Stimulated activated CD8-positive, alpha-beta memory T cell treated with anti-CD3 and anti-CD28 coated beads, Interleukin-4, amount 100 ng/mL, for 1 hour (primary cell): ENCODE measurements at places on chromosomes 6 and 20.

- DNase-seq, result no peak
Observed at GRCh38 chr6:159461998-159462397, 231.0 kb downstream of the SOD2 start.

GRCh38 chr6:109867009-109867969 is 110.8 kb upstream of the GPR6 start:
- DNase-seq, result no peak

DNA sequence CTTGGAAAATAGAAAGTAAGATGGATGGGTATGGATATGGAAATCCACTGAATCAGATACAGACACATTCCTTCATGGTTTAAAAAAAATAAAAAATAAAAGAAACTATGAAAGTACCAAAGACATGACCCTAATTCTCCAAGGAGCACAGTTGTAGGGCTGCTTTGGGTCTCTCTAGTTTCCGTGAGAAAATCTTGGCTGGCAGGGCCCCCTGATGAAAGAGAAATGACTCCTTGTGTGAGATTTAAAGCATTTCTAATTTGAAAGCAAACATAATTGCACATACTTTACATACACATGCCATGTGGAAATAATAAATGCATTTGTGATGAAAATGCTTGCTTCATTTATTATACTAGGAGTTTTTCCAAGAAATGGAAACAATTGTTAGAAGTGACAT is 593.9 kb upstream of the BTBD3 start:
- no peak for DNase-seq

- DNase-seq, result no peak
Observed at GRCh38 chr20:14451458-14451857, 114.0 kb upstream of the FLRT3 start.

DNA sequence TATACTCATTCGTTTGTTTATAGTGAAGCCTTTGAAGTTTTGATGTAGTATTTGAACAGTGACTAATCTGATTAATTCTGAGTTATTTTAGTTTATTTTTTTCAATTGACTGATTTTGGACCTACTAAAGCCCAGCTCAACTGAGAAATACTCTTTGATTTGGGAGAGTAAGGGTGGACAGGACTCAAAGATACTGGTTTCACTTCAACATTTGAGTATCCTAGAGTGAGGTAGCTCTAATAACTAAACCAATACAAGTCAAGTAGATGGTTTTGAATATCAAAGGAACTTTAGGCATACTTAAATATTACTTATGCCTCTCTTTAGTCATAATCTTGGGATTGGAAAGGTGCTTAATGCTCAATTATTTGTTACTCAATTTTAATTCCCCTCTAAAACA is 65.6 kb downstream of the ZNF292 start:
- DNase-seq, result no peak

DNA sequence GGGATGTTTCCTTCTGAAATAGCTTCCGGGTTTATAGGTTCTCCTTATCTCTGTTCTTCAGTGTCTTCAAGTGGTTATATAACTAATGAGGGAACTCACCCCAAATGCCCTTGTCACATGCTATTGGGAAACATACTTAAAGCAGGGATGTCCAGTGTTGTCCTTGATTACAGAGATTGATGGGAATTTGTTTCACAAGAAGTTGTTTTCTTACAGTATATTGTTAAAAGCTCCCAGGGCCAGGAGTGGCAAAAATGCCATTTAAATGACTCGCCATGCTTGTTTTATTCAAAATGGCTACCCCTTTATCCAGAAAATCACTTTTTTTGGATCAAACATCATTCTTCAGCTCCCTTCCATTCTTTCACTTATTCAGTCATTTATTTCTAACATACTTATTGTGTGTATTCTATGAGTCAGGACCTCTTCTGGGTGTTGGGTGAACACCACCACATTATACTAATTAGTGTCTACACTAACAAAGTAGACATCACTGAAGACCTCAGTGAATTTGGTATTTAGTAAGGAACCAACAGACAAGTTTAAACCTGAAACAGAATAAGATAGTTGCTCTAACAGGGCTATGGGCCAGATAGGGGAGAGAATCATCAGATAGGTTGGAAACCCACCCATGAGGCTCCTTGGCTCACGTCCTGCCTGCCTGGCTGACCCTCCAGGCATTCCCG is 791.1 kb downstream of the MAFB start:
- DNase-seq, result no peak

GRCh38 chr20:63706852-63707557 is 771 bp downstream of the ARFRP1 start:
- DNase-seq, result peak; percentile 35

DNA sequence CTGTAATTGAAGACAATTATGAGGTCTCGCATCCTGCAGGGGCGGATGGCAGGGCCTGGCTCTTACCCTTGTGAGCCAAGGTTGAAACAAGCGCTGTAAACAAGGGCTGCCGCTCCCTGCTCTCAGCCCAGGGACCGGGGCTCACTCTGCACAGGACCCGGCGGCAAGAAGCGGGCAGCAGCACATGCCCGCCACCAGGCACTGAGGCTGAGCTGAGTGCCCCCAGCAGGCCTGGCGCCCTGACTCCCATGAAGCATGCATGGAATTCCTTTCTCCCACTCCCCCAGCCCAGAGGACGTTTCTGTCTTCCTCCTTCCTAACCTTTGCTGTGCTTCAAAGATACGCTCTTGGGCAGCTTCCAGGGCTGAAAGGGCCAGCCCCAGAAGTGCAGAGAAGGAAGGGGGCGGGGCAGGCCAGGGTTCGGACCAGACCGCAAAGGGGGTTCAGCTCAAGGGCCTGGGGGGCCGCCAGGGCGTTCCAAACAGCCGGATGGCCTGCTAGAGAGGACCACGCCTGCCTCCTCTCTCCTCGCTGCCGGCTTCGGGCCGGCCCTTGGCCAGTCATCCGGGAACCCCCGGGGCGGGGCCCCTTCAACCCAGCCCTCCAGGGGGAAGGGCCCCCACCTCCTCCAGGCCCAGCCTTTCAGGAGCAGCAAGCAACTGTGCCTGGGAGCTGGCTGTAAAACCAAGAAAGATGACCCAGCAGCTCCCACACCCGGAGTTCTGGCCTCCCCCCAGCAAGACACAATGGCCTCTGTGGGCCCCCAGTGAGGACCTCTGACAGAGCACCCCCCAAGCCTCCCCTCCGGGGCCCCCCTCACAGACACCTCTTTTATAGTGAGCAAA is 109.9 kb downstream of the NOL4L start:
- no peak for DNase-seq

DNA sequence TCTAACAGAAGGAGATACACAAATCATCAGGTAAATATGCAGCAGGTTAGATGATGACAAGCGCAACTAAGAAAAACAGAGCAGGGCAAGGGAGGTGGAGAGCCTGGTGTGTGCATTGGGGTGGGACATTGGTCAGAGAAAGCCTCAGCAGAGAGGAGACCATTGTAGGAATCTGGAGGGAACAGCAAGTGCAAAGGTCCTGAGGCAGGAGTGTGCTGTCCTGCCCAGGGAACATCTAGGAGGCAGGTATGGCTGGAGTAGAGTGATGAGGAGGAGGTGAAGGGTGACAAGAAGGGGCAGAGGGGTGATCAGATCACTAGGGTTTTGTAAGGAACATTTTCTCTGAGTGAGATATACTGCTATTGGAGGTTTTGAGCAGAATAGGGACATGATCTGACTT is 90.1 kb downstream of the NCR2 start:
- DNase-seq, result no peak

DNA sequence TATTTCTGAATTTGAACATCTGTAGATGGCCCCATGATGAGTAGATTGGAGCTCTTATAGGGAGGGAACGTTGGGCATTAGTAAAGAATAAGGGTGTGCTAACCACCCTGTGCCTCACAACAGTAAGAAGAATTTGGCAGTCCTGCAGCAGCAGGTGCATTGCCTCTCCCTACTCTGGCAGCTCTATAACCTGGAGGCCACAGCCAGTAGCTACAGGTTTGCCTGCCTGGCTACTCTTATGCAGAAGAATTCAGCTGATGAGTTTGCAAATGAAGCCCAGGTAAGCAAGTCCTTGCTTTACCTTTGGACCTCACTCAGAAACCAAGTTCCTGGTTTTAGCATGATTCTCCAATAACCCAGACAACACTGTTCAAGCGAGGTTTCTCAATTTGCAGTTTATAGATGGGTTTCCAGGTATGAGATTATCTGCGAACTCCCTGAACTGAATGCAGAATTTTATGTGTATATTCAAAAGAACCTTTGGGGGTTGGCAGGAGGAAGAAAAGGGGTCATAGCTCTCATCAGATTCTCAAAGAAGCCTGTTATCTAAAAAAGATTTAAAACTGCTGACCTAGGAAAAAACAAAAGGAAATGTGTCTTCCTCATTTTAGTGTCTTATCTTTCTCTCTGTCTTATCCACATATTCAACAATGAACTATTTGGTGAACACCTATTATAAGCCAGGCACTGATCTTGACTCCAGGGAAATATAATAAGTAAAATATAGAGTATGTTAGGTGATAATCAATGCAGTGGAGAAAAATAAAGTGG is 18.9 kb downstream of the TREML1 start:
- no peak for DNase-seq

GRCh38 chr6:120411394-120411793 is 922.9 kb downstream of the TBC1D32 start:
- no peak for DNase-seq

DNA sequence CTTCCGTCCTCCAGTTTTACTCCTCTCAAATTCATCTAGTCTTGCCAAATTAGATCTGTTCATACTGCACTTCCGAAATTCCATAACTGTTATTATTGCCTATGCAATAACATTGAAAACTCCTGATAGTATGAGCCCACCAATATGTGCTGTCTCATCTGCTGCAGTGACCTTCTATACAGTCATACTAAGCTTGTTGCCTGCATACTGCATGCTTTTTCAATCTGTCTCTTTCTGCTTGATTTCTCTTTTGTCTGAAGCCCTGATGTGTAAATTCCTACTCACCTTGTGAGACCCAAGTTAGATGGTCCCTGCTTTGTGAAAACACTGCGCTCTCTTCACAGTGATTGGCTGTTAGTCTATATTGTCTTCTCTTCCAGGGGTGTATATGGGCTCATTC is 1.1 kb downstream of the TBP start:
- no peak for DNase-seq

- DNase-seq, result no peak
Observed at GRCh38 chr20:50194831-50195523, 4.3 kb downstream of the CEBPB start.
